ENCODE measurements at places on chromosomes 1 and 21.

- no peak for DNase-seq
These were observed 89.7 kb downstream of the ADARB1 start for GRCh38 chr21:45164124-45164511.

- no peak for DNase-seq
These were observed 13.9 kb downstream of the PHGDH start for GRCh38 chr1:119725626-119726025.

DNA sequence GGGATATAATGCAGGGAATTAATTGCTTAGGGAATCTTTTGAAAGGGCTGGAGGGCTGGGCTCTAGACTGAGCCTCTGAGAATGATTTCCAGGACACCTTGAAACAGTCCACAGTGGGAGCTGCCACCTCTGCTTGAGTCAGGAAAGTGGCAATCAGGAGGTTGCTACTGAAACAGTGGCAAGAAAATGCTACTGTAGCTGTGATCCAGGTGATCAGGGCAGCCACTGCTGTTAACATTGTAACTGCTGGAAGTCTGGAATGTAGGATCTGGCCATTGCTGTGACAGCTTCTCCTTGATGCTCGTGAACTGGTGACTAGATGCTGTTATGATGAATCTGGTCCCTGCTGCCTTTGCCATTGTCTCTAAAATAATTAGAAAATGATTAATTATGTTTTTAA is 12.8 kb downstream of the MAGI3 start:
- DNase-seq: no peak

GRCh38 chr1:63322114-63322943 is at the start of gene FOXD3:
Gene FOXD3, plus strand, starts transcription at chr1:63322567. Its CDS starts 492 bp downstream, at chr1:63323059.
- peak; percentile 48 for DNase-seq

GRCh38 chr21:44932408-44933181 is 7.2 kb upstream of the SLX9 start:
- no peak for DNase-seq

DNA sequence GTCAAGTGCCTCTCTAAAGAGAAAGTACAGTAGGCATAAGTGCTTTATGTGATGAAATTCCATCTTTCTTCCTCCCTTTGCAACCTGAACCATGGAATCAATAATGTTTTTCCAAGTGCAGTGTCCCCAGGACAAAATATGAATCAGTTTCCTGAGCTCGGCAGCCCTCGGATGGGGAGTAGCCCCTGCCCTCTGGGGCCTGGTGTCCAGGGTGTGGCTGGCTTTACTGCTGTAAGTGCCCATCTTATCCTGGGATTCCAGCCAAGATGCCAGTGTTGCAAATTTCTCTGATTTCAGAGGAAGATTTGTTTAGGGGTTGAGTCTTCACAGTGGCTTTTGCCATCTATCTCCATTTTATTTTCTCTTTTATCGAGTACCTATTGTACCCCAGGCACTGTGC is 40.5 kb upstream of the SRP9 start:
- no peak for DNase-seq

- no peak for DNase-seq
These were observed 363.5 kb downstream of the PTPRU start for GRCh38 chr1:29599826-29600225.

GRCh38 chr1:109631513-109632505 is 12.2 kb downstream of the AMPD2 start:
- DNase-seq: no peak
